ENCODE measurements at places on chromosomes 2 and 18.

GRCh38 chr18:58009166-58009565 is 34.9 kb upstream of the NEDD4L start:
- H3K4me3 ChIP-seq, result no peak overlapping the region
- H3K27ac ChIP-seq, result no peak overlapping the region
- no peaks in the 10 kb centered on the region for H3K4me1 ChIP-seq
- no peaks in the 10 kb centered on the region for H3K27me3 ChIP-seq

GRCh38 chr18:31206787-31207381 is 44.2 kb upstream of the DSC1 start:
- DNase-seq, result no peak
- H3K36me3 ChIP-seq, result no peaks in the 10 kb centered on the region
- H3K4me3 ChIP-seq, result no peak overlapping the region
- H3K27me3 ChIP-seq, result no peaks in the 10 kb centered on the region
- H3K4me1 ChIP-seq, result no peaks in the 10 kb centered on the region

DNA sequence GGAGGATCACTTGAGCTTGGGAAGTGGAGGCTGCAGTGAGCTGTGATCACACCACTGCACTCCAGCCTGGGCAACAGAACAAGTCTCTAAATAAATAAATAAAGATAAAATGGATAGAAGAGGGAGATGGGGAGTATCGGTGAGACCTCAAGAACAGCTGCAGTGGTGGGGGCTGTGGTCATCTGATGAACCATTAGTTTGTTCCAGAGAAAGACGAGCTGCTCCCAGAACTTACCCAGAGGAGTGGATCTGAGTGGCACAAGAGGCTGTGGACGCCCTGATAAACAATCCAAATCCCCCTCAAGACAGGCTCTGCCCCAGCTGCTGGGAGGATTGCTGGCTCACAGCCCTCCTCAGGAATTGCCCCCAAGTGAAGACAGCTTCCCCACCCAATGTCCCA is 26.7 kb downstream of the TMEM127 start:
- peaks cover 5% of the 10 kb centered on the region for H3K27me3 ChIP-seq
- H3K36me3 ChIP-seq, result no peaks in the 10 kb centered on the region
- H3K4me1 ChIP-seq, result peaks cover 4% of the 10 kb centered on the region
- no peak overlapping the region for H3K27ac ChIP-seq
- DNase-seq, result no peak

- H3K4me1 ChIP-seq, result no peaks in the 10 kb centered on the region
- no peak overlapping the region for H3K4me3 ChIP-seq
- no peaks in the 10 kb centered on the region for H3K27me3 ChIP-seq
These were observed 57.6 kb upstream of the RPRM start for GRCh38 chr2:153536115-153536514.

GRCh38 chr18:43651057-43651456 is 373.8 kb upstream of the SYT4 start:
- no peaks in the 10 kb centered on the region for H3K27me3 ChIP-seq
- no peaks in the 10 kb centered on the region for H3K36me3 ChIP-seq
- H3K4me1 ChIP-seq, result no peaks in the 10 kb centered on the region
- DNase-seq, result no peak

GRCh38 chr2:64609227-64609941 is 44.3 kb downstream of the SERTAD2 start:
- peak overlapping the region; percentile 8 for H3K27ac ChIP-seq
- H3K4me3 ChIP-seq, result peak overlapping the region; percentile 61
- peak; percentile 66 for DNase-seq
- H3K27me3 ChIP-seq, result no peaks in the 10 kb centered on the region

DNA sequence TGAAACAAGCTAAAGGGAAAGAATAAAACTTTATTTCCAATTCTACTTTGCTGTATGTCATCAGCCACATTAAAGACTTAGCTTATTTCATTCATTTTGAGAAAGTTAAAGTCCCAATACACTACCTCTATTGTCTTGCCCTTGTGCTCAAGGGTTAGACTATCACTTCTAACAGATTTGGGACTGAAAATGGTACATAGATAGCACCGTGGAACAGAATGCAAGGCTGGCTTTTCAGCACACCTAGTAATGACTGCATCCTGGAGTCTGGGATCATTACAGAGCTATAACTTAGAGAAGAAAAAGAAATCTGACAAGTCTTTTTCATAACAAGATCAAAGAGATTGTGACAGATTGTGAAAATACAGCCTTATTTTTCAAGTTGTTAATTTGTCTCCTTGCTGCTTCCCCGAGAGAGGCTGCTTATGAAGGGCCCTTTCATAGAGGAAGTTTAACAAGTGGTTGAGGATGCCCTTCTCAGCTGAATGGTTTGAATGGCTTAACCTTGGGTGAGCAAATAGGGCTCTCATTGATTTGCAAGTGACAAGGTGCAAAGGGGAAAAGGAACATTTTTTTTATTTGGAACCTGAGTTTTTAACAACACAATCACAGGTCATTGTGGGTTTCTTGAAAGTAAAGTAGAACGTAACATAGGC is 371.8 kb downstream of the EPHA4 start:
- H3K27me3 ChIP-seq, result peaks cover 2% of the 10 kb centered on the region
- H3K4me3 ChIP-seq, result no peak overlapping the region
- DNase-seq, result no peak
- no peaks in the 10 kb centered on the region for H3K36me3 ChIP-seq
- H3K4me1 ChIP-seq, result peaks cover 8% of the 10 kb centered on the region

GRCh38 chr2:114729026-114729425 is 286.6 kb downstream of the DPP10 start:
- H3K4me1 ChIP-seq, result no peaks in the 10 kb centered on the region
- H3K27me3 ChIP-seq, result no peaks in the 10 kb centered on the region
- H3K4me3 ChIP-seq, result no peak overlapping the region
- DNase-seq, result no peak

- no peaks in the 10 kb centered on the region for H3K27me3 ChIP-seq
- H3K4me3 ChIP-seq, result no peak overlapping the region
- no peaks in the 10 kb centered on the region for H3K4me1 ChIP-seq
- H3K27ac ChIP-seq, result no peak overlapping the region
- no peak for DNase-seq
These were observed 397.5 kb downstream of the FIGN start for GRCh38 chr2:163338270-163338669.

- peaks cover 4% of the 10 kb centered on the region for H3K36me3 ChIP-seq
- no peaks in the 10 kb centered on the region for H3K27me3 ChIP-seq
- DNase-seq, result no peak
- H3K4me3 ChIP-seq, result peak overlapping the region; percentile 42
These were observed 14.3 kb upstream of the RIOK3 start for GRCh38 chr18:23438608-23439366.

GRCh38 chr2:144261336-144261735 is 258.6 kb downstream of the ZEB2 start:
- no peak overlapping the region for H3K4me3 ChIP-seq
- H3K27ac ChIP-seq, result no peak overlapping the region
- DNase-seq, result no peak

DNA sequence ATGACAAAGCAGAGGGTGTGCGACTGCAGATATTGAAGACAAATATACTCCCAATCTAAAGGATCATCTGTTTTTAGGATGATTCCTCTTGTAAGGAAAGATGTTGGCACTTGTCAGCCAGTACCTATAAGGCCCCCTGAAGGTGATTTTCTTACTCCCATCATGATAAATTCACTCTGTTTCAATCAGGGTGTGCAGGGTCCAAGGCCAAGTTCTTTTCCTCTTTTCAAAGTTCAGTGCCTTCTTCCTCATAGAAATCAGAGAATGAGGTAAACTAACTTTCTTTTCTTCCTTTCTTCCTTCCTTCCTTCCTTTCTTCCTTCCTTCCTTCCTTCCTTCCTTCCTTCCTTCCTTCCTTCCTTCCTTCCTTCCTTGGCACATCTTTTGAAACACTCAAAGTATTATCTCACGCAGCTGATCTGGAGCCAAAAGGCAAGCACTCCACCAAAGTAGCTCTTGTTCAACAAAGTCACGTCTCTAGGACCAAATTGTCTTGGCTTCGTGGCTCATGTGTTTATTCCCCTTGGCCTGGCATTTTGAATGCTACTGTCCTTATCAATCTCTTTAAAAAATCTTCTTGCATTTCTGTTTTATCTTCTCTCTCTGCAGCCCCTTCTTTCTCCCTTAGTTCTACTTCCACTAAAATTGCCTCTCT is 87.7 kb downstream of the DCC start:
- no peak overlapping the region for H3K27ac ChIP-seq
- DNase-seq, result no peak
- no peaks in the 10 kb centered on the region for H3K36me3 ChIP-seq
- H3K4me3 ChIP-seq, result no peak overlapping the region

DNA sequence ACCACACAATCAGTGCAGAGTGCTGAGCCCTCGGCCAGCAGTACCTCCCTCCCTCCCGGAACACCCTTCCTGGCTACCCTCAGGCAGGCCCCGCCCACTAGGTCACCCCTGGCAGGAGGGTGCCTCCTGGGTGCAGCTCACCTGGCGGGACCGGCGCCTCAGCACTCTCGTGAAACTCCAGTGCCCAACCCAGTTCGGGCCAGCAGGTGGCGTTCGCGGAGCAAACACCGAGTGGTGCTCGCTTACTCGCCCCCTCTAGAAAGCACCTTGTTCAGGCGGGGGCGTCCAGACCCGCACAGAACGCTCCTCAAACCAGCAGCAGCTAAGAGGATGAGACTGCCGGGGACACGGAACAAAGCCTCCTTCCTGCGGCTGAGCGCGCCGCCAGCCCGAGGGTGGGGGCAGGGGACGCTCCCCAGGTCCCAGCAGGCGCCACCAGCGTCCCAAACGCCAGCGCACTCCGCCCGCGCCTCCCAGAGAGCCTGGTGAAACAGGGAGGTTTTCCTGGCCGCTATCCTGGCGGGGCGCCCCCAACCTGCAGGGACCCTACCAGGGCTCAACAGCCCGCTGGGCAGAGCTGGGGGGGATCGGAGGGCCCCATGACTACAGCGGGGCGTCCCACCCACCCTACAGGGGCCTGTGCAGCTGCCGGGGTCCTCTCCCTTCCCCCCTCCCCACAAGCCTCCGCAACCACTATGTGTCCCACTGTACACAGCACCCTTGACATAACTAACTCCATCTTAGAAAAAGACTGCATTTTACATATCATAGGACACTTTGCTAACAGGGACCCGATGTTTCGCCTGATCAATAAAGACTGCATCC is 44.7 kb downstream of the MRPS5 start:
- H3K36me3 ChIP-seq, result no peaks in the 10 kb centered on the region
- peak overlapping the region; percentile 85 for H3K4me3 ChIP-seq
- peaks cover 11% of the 10 kb centered on the region for H3K27me3 ChIP-seq
- peak overlapping the region; percentile 93 for H3K27ac ChIP-seq

GRCh38 chr2:70043252-70043875 is 43.9 kb upstream of the PCBP1 start:
- no peaks in the 10 kb centered on the region for H3K4me1 ChIP-seq
- DNase-seq, result no peak
- H3K27me3 ChIP-seq, result peaks cover 2% of the 10 kb centered on the region
- no peaks in the 10 kb centered on the region for H3K36me3 ChIP-seq
- H3K27ac ChIP-seq, result no peak overlapping the region

GRCh38 chr2:27307545-27308358 is 493 bp downstream of the UCN start:
- no peak overlapping the region for H3K4me3 ChIP-seq
- H3K4me1 ChIP-seq, result peaks cover 2% of the 10 kb centered on the region
- DNase-seq, result peak; percentile 57
- peaks cover 9% of the 10 kb centered on the region for H3K36me3 ChIP-seq

DNA sequence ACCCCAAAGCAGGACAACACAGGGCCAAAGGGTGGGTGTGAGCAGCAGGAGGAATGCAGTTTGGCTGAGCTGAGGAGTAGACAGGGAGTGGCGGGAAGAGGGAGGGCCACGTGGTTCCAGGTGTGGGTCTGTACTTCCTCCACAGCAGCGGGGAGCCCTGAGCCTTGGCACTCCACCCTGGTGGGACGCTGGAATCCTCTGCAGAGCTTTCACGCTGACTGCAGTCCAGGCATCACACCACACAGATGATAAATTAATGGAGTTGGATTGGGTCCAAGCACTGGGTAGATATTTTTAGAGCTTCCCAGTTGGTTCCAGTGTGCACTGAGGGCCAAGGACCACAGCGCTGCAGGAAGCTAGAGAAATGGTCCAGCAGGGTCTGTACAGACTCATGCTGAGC is 67.0 kb upstream of the TMEM200C start:
- no peak overlapping the region for H3K27ac ChIP-seq
- H3K4me1 ChIP-seq, result peaks cover 19% of the 10 kb centered on the region
- no peak overlapping the region for H3K4me3 ChIP-seq
- no peak for DNase-seq
- no peaks in the 10 kb centered on the region for H3K36me3 ChIP-seq

- no peak for DNase-seq
- peaks cover 3% of the 10 kb centered on the region for H3K4me1 ChIP-seq
- no peaks in the 10 kb centered on the region for H3K27me3 ChIP-seq
These were observed 67.0 kb downstream of the CACNB4 start for GRCh38 chr2:152031747-152032306.

DNA sequence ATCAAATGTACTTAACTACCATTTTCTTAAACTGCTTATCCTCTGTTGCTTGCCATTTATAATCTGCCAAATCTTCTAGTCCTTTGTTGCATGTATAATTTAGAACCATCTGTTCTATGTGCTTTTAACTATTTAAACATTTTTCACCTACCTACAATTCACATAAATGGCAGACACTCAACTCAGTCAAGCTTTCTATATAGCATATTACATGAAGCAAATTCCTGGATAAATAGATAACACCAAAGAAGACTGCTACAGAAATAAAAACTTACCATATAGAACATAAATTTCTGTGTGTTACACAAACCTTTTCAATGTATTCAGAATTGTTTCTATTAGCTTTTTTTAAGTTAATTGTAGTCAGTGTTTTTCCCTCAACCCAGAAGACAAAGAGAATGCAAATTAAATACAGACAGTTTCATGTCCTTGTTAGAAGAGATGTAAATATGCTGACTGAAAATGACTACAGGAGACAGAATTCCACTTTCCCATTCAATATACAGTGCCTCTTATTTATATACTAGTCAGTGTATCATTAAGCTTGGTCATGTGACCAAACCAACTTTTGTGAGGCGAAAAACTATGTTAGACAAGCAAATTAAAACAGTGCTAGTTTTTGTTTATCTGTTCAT is 2.6 kb downstream of the BAZ2B start:
- no peak for DNase-seq
- peaks cover 25% of the 10 kb centered on the region for H3K4me1 ChIP-seq
- H3K36me3 ChIP-seq, result peaks cover 10% of the 10 kb centered on the region
- peak overlapping the region; percentile 99 for H3K27ac ChIP-seq
- H3K27me3 ChIP-seq, result peaks cover 21% of the 10 kb centered on the region
- H3K4me3 ChIP-seq, result peak overlapping the region; percentile 98

GRCh38 chr2:236240228-236240990 is 23.8 kb downstream of the ASB18 start:
- DNase-seq, result no peak
- no peak overlapping the region for H3K27ac ChIP-seq
- peaks cover 8% of the 10 kb centered on the region for H3K4me1 ChIP-seq
- peaks cover 5% of the 10 kb centered on the region for H3K36me3 ChIP-seq
- peaks cover 20% of the 10 kb centered on the region for H3K27me3 ChIP-seq
- H3K4me3 ChIP-seq, result no peak overlapping the region

- DNase-seq, result no peak
- no peaks in the 10 kb centered on the region for H3K27me3 ChIP-seq
- H3K36me3 ChIP-seq, result no peaks in the 10 kb centered on the region
- H3K4me1 ChIP-seq, result no peaks in the 10 kb centered on the region
- H3K4me3 ChIP-seq, result no peak overlapping the region
These were observed 95.5 kb upstream of the XIRP2 start for GRCh38 chr2:166792808-166793207.

GRCh38 chr18:8188184-8188583 is 421.1 kb upstream of the RAB12 start:
- no peaks in the 10 kb centered on the region for H3K36me3 ChIP-seq
- H3K27me3 ChIP-seq, result peaks cover 1% of the 10 kb centered on the region
- peaks cover 3% of the 10 kb centered on the region for H3K4me1 ChIP-seq
- no peak overlapping the region for H3K27ac ChIP-seq
- H3K4me3 ChIP-seq, result no peak overlapping the region
- DNase-seq, result no peak

GRCh38 chr2:132372276-132372675 is 44.3 kb upstream of the GPR39 start:
- peaks cover 2% of the 10 kb centered on the region for H3K27me3 ChIP-seq
- no peak overlapping the region for H3K4me3 ChIP-seq
- H3K4me1 ChIP-seq, result no peaks in the 10 kb centered on the region
- peaks cover 10% of the 10 kb centered on the region for H3K36me3 ChIP-seq
- DNase-seq, result no peak
- H3K27ac ChIP-seq, result no peak overlapping the region
